ENCODE measurements at places on chromosomes 3 and 15. TPM values are rescaled to one million over a fixed set of nuclear protein-coding genes. Genes with fewer than 3 reads are reported as not detected.

CPN2 gene
- 0.09 TPM for total RNA-seq

ZNF106 gene
- 59.4 TPM for total RNA-seq

GRCh38 chr3:70392227-70392626 is 79.8 kb upstream of the MDFIC2 start:
- DNase-seq: peak; percentile 28

- no peak for DNase-seq
Measured at GRCh38 chr15:48632651-48633050, 12.9 kb downstream of the FBN1 start.

MYZAP gene
- total RNA-seq: 0.68 TPM

PLSCR1 gene
- total RNA-seq: 48.1 TPM

PRSS50 gene
- total RNA-seq: 1.4 TPM

- DNase-seq: no peak
Measured at GRCh38 chr3:32630266-32630665, 54.7 kb upstream of the CNOT10 start.

DNA sequence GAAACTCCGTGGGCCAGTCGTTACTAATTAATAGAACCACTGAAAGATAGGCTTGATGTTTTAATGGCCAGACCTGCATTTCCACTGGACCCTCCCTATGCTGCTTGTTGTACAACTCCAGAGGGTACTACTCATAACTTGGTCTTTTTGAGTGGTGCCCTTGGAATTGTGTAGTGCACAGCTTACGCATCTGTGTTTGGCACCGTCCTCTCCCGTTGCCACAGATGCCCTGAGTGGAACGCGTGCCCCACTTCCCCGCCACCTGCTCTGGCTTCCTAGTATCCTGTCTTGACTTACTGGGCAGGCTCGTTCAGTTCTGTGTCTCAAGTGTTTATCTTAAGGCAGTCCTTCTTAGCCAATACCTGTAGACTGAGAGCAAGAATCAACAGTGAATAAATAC is 78.7 kb downstream of the USP13 start:
- DNase-seq: no peak

GRCh38 chr3:116342499-116342898 is 102.8 kb downstream of the LSAMP start:
- no peak for DNase-seq

ANKDD1A gene
- 6.1 TPM for total RNA-seq

DNA sequence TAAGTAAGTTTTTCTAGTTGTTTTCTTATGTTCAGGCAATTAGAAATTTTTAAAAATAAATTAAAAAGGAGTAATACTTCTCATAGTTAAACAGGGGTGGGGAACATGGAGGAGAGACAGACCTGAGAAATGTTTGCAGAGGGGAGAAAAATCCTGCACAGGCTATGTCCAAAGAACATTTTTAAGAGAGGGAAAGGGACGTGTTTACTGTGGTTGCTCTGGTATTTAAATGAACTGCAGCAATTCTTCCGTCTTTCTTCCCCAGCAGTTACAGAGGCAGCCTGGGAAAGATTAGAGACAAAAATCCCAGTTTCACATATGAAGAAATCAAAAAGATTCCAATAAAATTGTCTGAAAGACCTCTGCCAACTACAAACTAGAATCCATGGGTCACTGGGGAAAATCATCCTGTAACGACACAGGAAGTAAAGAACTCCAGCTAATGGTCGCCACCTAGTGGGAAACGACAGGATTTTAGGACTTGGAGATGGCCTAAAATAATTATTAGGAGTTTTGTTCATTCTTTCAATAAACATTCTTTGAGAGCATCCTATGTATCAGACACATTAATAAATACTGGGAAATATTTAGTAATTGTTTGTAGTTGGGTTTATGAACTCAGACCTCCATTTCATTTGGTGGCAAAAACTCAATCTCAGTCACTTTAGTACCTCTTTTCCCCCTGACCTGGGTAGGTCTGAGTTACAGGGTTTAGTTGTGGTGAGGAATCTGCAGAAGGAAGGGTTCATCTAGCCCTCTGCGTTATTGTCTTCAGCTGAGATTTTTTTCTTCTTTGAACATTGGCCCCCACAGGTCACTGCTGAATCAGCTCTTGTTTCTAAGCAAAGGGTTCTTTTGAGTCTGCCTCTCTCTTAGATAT is 69.9 kb upstream of the GOLIM4 start:
- DNase-seq: peak; percentile 36

DNA sequence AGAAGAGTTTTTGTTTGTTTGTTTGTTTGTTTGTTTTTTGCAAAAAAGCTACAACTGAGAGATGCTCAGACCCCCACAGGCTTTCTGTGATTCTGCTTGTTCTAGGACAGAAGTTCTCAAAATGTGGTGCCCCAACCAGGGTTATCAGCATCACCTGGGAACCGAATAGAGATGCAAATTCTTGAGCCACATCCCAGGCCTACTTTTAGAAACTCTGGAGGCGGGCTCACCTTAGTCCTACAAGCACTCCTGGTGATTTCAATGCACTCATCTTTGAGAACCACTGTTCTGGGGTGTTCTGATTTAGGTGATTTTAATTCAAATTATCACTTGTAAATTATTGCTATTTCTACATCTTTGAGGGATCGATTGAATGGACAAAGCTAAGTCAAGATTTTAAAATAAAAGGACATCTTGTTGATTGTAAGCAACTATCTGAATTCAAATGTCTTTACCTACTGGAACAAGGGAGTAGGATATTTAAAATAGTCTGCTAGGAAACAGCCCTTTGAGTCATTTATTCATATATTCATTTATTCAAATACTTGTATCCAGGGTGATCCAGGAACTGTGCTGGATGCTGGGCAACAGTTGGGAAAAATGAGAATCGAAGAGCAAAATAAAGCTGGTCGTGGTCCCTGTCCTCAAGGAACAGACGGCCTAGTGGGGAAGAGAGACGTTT is 44.7 kb upstream of the CADPS start:
- DNase-seq: peak; percentile 14

DNA sequence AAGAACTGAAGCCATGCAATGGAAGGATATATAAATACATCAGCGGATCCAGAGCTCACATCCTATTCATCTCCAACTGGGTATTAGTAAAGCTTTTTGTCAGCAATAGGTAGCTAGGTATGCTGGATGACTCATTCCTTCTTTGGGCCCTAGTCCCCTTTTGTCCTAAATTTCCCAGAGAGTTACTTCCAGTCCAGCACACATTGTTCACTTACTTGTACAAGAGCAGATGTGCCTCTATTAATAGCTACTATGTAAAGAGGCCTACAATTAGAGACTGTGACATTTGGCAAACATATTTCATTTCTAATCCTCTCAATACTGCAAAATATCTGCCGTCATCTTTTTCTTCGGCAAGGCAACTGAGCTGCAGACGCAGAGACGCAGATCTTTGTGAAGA is 1.7 kb upstream of the SLC4A7 start:
- no peak for DNase-seq

GOLGA6L9 gene
- total RNA-seq: 7.3 TPM

DNA sequence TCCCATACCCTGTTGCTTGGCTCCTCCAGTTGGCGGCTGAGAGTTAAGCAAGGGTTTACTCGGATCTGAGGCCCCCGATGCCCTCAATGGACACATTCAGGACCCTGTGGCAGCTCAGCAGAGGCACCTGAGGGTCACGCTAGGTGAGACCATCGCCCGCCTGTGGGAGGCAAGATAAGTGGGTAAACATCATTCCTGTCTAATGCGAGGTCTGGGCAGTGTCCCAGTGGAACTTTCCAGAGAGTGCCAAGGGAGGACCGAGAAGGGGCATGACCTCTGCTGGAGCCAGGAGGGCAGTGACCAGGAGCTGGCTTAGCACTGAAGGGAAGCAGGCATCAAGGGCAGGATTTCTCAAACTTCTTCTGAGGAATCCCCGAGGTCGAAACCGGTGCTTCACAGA is 65.4 kb upstream of the SEC61A1 start:
- no peak for DNase-seq

GRCh38 chr3:40766396-40766795 is 241.6 kb downstream of the ZNF621 start:
- DNase-seq: no peak

TGM4 gene
- total RNA-seq: not detected

GRCh38 chr3:169110633-169111032 is 552.9 kb downstream of the MECOM start:
- DNase-seq: no peak

MAGEL2 gene
- 11.2 TPM for total RNA-seq

- DNase-seq: no peak
Measured at GRCh38 chr15:70586241-70586640, 177.1 kb downstream of the UACA start.

DNA sequence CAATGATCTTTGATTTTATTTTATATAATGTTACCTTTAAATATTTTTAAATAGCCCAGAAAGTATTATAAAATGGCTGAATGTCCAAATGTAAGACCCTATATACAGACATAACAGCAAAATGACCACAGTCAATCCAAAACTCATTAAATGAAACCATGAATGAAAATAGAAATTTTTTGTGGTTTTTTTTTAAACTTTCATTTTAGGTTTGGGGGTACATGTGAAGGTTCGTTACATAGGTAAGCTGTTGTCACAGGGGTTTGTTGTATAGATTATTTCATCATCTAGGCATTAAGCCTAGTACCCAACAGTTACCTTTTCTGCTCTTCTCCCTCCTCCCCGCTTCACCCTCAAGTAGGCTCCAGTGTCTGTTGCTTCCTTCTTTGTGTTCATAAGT is 108.8 kb downstream of the FAIM start:
- DNase-seq: no peak

KCNMB3 gene
- total RNA-seq: 2.3 TPM

DNAH12 gene
- total RNA-seq: not detected

ANAPC13 gene
- total RNA-seq: 28.8 TPM

DNA sequence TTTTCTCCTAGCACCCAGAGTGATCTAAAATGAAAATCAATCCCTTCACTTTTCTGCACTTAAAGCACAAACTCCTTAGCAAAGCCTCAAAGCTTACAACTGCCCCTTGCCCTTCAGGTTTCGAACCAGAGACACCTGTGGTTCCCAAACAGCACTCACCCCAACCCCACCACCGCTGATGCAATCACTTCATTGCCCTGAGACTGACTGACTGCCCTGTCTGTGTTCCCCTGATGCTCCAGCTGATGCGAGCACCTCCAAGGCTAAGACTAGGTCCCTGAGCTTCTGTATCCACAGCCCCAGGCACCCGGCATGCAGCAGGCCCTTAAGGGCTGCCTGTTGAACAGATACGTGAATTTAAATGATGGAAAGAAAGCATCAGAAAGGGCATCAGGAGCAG is 127.3 kb downstream of the ZNF621 start:
- DNase-seq: peak; percentile 12

DNA sequence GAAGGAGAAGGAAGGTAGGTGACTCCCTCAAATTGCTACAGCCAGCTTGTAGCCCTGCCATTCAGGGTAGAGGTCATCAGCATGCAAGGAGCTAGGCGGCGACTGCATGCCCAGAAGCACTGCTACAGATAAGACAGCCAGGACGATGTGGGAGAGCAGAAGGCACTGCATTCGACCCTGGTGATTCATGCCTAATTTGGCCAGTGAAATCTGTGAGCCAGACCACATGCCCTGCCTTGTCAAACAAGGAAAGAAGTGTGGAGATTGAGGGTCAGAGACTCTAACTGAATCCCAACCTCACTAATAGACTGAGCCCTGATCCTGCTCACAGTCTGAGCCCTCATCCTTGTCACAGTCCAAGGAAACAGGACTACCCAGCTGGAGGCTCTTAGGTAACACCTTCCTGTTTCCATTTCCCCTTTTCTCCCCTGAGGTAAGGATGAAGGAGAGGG is 86.6 kb downstream of the LINGO1 start:
- no peak for DNase-seq

WNT7A gene
- 0.07 TPM for total RNA-seq

DNA sequence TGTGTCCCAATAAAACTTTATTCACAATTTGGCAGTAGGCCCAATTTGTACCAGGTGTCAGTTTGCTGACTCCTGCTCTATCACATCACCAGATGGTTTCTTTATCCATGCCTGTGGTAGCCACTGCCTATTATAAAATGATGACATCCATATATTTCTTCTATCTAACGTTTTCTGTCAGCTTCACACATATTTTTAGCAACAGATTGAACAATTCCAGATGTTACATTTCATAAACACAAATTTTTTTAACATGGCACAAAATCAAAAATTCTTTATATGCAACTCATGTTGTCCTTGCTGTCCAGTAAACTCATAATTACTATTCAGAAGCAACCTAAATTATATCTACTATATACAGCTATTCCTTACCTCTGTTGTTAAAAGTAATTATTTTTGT is 1371.6 kb downstream of the NSUN3 start:
- no peak for DNase-seq

Measured in WTC11 (cell line).